ENCODE measurements at places on chromosomes 5 and 9.

DNA sequence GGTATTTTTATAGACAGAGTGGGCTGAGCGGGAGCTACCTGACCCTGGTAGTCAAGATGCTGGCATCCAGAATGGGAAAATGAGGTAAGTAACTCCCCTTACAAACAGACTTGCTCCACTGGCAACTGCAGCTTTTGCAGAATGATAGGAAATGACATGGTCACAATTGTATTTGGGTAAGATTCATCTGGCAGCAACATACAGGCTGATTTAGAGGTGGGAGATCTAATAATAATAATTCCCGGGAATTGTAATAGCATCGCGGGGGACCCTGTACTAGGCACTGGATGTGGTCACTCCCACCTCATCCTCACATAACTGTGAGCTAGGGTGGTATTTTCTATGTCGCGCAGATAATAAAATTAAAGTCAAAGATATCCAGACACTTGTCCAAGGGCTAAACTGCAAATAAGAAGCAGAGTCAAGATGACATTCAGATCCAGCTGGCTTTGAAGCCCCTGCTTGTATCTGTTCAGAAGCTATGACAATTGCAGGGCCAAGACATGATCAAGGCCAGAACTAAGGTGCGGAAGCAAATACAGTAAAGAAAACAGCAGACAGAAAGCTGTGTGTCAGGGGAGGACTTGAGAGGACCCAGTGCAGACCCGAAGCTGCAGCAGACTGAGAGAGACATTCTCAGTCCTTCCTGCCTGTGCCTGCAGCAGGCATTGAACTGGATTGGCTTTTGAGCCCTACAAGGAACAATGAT is 507.2 kb downstream of the BNC2 start:
- DNase-seq: no peak

- no peak for DNase-seq
These were observed 620.2 kb downstream of the ACTL7B start for GRCh38 chr9:108235609-108236008.

GRCh38 chr9:128421482-128421996 is 882 bp downstream of the CERCAM start:
- no peak for DNase-seq

- no peak for DNase-seq
These were observed 7.6 kb upstream of the PPP1R26 start for GRCh38 chr9:135471791-135472640.

- no peak for DNase-seq
These were observed 14.8 kb downstream of the SPARC start for GRCh38 chr5:151671950-151672349.

DNA sequence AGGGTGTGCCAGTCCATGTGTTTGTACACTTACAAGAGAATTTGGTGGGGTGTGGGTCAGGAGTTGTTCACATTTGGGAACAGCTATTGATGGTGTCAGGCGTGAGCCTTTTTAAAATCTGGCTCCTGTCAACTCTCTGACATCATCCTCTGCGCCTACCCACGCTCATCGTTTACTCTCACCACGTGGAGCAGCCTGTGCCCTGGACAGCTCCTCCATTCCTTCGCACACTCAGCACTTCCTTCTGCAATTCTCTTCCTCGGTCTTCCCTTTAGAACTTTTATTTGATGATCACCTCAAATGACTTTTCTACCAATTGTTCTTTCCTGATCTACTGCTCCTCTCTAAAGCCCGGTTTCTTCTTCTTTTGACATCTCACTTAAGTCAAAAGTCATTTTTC is 42.1 kb upstream of the GNAQ start:
- DNase-seq: no peak

GRCh38 chr9:122261469-122261881 is 3.2 kb downstream of the RBM18 start:
- no peak for DNase-seq

DNA sequence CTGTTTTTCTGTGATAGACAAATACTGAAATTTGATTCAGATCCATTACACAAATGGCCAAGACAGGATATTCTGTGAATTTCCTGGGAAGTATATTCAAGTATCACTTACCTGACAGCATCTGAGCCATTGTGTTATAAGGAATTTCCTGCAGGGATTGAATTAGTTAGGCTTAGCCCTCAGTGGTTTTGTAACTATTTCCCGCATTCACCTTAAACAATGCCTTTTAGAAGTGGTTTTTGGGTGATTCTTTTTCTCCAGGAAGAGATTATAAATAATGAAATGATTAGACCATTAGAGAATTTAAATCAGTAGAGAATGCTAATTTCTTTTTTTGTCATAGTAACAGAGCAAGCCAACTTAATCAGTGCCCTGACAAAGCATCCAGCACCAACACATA is 30.6 kb downstream of the ITGA1 start:
- DNase-seq: no peak

All from esophagus squamous epithelium (tissue), 5 donors.